Activated CD4-positive, alpha-beta T cell treated with anti-CD3 and anti-CD28 coated beads for 36 hours (primary cell): ENCODE measurements at places on chromosomes 7 and 10.

GRCh38 chr10:20890009-20890408 lies 7.1 kb downstream of the NEBL start:
- DNase-seq = no peak

- DNase-seq = no peak
These were observed 9.4 kb downstream of the TAS2R41 start for GRCh38 chr7:143487061-143487460.

DNA sequence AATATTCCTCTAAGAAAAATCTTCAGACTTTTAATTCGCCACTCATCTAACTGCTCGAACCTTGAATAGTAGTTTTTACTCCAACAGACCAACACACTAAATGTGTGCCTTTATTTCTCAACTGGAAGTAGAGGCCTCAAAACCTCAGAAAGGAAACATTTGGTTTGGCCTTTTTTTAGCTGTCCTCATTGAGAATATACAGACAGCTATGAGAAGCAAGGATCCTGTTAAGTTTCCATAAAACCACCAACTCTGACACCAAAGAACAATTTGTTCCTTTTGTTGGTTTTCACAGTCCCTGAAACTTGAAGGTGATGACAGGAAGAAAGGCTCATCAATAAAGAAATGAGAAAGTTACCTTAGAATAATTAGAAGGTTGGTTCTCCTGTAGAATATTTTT lies 199.2 kb upstream of the MEOX2 start:
- no peak for DNase-seq

DNA sequence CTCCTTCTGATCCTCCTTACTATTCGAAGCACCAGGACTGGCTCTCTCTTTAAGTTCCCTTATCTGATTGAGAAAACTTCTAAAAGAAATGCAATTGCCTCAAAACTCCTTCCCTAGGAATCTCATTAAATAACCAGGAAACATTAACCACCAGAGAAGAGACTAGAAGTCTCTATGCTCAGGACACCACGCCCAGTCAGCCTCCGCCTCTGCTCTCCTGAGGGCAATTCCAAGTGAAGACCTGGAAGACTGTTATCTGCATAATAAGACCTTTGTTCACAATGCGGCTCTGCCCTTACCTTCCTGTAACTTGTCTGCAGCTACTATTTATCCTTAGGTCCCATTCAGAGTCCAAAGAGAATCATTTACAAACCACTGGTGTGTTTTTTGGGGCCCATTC lies 78.8 kb downstream of the ELMO1 start:
- DNase-seq = no peak

DNA sequence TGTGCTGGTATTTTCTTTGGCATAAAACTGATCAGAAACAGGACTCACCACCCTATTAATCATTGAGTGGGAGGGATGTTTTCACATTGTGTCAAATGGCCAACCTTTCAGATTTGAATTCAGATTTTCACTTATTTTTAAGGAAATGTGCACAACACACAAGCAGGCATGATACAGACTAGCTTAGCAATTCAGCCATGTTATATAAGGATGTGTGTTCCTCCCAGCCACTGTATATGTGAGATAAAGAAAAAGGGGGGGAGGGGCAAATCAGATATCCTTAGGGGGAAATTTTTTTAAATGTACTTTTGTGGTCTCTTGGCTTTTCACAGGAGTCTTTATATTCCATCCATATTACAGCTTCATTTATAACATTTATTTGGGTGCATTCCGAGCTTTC lies 3.1 kb downstream of the GAD2 start:
- no peak for DNase-seq

- DNase-seq = no peak
These were observed 78.6 kb downstream of the LCOR start for GRCh38 chr10:96910488-96911395.
